Mesenteric fat pad (tissue), 1 donor: ENCODE measurements at places on chromosomes 13 and 19. TPM values are rescaled to one million over a fixed set of nuclear protein-coding genes. Genes with fewer than 3 reads are reported as not detected.

DNA sequence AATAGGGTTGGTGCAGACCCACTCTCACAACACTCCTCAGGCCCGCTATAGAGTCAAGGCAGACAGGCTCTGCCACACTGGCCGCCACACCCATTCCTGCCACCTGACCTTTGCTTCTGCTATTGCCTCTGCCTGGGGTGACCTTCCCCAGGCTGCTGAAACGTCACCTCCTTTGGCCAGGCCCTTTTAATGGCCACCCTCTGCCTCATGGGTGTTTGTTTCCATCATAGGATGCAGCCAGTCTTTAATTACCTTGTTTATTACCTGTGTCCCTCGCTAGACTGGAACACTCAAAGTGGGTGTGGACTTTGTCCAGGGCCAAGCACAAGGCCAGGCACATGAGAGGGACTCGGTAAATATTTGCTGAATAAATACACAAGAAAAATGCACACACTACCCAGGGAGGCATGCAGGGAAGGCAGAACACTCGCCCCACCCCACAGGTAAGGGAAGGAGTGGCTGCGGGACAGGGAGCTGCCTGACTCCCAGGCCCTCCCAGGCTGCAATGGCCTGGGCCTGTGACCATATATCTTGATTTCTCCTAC lies 3.2 kb downstream of the LSM4 start:
- DNase-seq, result no peak

GRCh38 chr13:71515744-71516038 lies 351.3 kb downstream of the DACH1 start:
- DNase-seq, result no peak

DNA sequence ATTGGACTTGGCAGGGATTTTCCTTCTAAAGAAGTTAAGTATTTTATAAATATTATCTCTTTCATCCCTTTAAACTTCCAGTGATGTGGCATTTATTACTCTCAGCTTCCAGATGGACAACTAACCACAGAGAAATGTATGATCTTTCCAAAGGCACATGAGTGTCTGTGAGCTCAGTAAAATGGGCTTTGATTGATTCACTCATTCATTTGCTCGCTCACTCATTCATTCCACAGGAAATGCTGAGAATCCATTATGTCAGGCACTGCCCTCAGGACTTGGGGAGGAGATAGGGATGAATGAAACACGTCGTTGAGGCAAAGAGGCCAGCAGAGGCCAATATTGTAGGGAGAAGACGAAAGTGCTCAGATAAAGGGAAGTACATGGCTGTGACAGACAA lies 359.3 kb downstream of the EFNB2 start:
- DNase-seq, result no peak

The LRFN3 gene
- 11.5 TPM for total RNA-seq

The SULT2B1 gene
- 0.48 TPM for total RNA-seq
